Large intestine (tissue), 12 donors: ENCODE measurements at places on chromosomes 11 and 22.

GRCh38 chr11:100902454-100903141 is 215.5 kb downstream of the ARHGAP42 start:
- DNase-seq = no peak

DNA sequence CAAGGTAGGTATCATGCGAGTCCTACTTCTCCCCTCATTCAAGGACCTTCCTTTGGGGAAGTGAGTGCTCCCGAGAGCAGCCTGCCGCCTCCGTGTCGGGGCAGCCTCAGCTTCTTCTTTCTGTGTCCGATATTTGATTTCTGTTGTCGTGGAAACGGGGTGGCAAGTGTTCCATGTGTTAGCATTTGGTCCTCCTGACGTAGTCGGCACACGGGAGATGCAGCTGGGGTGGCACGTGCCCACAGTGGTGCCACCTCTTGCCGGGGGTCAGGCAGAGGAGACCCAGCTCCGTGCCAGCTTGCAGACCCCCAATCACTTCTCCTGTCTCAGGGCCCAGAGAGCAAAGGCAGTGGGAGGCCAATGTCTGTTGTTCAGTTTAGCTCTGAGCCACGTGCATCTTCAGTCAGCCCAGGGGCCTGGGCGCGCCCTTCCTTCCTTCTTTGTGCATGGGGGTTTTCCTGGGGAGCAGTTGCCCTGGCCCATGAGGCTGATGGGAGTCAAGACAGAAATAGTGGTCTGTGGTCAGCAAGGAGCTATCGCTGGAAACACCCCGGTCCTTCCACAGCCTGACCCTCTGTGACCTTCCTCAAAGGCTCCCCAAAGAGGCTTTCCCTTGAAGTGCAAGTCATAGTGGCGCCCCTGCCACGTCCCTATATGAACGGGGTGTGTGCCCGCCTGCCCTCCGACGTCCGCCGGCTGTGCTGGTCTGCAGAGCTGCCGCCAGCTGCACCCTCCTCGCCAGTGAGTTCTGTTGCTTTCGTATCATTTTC is 44.5 kb downstream of the PARVB start:
- DNase-seq = no peak

DNA sequence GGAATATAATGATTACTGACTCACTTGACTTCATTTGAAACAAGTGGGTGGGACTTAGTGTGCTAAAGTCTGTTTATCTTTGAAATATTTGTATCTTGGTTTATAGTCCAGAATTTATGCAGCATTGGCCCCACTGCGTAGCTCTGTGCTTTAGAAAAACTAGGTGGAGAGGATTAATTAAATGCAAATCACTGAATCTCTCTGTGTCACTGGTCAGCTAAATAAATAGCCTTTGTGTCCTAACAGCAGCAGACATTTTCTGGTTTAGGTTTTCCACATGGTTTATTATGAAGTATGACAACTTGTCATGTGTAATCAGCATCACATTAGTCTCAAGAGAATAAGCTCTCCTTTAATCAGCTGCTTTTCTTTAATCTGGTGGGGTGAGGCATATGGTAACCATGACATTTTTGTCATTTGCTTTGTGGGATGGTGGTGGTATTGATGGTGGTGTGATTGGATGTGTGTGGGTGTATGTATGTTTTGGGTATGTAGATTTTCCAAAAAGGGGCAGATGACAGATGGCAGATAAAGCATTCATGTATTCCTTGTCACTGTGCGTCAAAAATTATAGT is 33.9 kb downstream of the BCL2L13 start:
- no peak for DNase-seq

- DNase-seq = peak; percentile 57
Measured at GRCh38 chr22:46684706-46685105, 53.3 kb downstream of the CERK start.

DNA sequence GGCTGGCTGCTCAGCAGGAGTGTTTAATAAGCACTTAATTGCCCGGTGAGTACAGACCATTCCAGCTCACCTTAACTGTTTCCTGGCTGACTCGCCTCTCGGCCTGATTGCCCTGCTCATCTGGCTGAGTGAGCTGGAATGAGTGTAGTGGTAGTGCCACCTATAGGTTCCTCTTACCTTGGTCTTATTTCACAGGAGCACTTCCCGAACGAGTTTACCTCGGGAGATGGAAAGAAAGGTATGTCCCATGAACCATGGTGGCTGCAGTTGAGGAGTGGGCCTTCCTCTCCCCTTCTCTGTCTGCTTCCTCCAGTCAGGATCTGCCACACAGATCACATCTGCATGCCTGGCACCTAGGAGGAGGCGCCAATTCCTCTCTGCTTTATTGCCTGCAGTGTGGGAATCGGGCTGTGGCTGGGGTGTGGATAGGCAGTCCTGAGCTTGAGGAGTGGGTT is 26.7 kb downstream of the UPB1 start:
- DNase-seq = peak; percentile 87
